ENCODE measurements at places on chromosomes 13 and 19.

GRCh38 chr13:91349992-91350911, 2.8 kb downstream of the MIR17HG start:
- DNase-seq = no peak

DNA sequence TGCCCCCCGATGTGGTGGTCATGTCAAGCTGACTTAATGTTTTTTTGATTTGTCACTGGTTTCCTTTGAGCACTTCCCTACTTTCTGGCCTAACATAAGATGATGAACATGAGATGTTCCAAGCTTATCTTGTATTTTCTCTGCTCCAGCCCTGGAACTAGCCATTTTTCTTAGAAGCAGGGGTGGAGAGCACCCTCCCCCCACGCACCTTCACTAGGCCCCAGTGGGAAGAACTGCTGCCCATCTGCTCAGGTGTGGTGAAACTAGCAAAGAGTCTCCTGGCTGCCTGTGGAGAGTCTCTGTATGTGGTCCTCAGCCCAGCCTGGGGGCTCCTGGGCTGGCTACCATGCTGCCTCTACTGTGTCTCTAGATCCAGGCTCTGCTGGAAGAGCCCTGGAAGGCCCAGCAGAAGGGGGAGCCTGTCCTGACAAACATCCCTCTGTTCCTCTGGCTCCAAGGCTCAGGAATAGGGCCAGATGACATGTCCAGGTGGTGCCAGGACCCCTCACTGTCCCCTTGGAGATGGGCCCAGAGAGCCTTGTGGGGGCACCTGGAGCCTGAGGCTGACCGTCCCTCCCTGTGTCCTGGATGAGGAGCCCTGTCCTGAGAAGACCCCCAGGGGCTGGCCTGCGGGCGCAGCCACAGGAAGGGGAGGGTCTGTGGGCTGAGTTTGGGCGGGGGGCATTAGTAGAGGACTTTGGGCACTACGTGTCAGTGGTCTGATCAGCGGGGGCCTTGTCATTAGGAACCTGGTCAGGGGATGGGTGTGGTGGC, 4.8 kb upstream of the ZNF14 start:
- no peak for DNase-seq

DNA sequence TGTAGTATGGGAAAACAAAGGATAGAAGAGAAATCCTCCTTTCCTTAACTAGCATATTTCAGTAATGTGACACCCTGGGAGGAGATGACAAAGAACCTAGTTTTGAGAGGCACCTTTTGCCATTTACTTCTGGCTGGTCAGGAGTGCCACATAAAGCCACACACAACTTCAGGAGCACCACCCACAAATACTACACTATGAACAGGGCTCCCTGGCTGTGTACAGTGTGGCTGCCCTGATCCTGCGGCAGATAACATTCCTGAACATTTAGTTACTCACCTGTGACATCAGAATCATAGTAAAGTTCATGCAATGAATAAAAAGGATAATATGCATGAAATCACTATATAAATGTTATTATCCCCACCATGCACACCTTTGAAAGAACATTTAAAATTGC, 17.4 kb upstream of the IRS2 start:
- DNase-seq = peak; percentile 20

GRCh38 chr13:46114613-46115012, 9.8 kb upstream of the CPB2 start:
- DNase-seq = no peak

DNA sequence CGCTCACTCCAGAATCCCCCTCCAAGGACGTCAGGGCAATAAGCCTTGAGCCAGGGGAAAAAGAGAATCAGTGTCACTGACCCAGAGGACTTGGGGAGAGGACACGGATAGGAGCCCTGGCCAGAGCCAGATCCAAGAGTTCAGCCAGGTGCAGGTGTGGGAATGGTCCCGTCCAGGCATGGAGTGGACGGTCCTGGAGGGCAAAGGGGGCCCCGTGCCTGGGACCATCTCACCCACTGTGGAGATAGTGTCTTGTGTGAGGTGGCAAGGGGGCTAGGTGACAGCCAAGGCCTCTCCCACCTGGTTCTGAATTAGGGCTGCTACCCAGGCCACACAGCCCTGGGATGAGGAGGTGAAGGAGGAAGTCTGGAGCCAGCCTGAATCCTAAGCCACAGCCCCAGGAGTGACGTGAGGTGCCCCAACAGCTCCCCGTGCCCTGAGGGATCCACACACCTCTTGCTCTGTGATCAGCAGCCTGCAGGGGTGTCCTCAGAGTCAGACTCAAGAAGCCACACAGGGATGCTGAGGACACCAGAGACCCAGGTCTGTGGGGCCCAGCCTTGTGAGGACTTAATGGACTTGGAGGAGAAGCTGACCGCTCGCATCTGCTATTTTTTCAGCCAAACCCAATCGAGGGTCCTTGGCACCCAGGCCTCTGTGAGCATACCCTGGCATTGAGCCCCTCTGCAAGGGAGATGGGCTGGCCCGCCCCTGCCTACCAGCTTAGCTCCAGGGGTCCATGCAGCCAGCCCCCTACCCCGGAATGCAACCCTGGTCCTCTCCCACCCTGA, 16.4 kb upstream of the ZNF14 start:
- DNase-seq = no peak

GRCh38 chr19:14439014-14439413, 5.9 kb downstream of the PKN1 start:
- DNase-seq = no peak

GRCh38 chr13:101614491-101614890, 162.0 kb downstream of the ITGBL1 start:
- DNase-seq = no peak

DNA sequence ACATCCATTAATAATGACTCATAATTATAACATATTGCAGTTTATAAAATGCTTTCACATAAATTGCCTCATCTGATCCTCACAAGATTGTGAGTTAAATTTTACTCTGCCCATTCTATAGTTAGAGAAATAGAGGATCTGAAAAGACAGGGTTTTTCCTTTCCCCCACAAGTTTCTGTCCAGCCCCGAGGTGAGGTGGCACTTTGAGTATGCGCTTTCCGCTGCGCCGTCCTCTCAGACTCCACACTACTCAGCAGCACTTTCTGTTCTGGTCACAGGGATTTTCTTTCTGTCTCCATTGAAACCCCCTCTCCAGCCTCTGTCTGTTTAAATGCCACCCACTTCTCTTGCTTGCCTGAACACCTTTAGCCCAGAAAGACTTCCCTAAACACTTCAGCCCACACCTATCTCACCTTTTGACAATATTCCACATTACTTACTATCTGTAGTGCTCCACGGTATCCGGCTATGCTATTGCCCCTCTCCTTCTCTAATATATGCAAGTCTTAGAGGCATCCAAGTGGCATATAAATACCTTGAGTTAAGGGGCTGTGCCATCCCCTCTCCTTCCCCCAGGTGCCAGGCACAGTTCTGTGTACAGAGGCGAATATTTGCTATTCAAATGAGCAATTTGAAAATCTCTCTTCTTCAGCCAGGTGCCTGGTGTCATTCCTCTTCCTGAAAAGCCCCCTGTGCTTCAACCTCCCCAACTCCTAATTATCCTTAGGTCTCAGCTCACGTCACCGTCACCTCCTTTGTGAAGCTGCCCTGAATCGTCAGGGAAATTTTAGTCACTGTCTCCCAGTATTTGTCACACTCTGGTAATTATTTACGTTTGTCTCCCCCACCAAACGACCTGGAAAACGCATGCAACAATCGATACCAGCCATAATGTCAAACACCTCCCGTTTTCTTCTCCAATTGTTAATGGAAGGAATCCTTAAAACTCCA, 268.7 kb downstream of the NHLRC3 start:
- no peak for DNase-seq

DNA sequence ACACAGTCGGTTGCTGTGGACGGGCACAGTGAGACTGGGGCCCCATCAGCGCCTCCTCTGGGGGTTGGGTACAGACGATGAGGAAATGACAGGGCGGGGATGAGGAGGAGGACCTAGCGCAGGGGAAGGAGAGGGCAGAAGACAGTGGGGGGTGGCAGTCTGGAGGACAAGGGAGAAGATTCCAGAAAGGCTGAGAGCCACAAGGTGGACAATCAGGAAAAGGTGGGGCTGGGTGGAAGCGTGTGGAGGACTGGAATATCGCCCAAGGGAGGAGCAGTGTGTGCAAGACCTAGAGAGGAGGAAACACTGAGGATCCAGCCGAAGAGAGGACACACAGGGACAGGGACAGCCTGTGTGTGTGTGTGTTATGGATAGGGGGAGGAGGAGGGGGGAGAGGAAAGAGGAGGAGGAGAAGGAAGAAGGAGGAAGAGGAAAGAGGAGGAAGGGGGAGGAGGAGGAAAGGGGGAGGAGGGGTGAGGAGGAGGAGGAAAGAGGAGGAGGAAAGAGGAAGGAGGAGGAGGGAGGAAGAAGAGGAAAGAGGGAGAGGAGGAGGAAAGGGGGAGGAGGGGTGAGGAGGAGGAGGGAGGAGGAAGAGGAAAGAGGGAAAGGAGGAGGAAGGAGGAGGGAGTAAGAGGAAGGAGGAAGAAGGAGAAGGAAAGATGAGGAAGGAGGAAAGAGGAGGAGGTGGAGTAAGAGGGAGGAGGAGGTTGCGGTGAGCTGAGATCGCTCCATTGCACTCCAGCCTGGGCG, 15.8 kb upstream of the GARIN5A start:
- no peak for DNase-seq

- peak; percentile 63 for DNase-seq
Measured at GRCh38 chr19:771332-771785, 20.4 kb downstream of the MISP start.

- DNase-seq = no peak
Measured at GRCh38 chr13:73367886-73368285, 309.1 kb downstream of the KLF5 start.

DNA sequence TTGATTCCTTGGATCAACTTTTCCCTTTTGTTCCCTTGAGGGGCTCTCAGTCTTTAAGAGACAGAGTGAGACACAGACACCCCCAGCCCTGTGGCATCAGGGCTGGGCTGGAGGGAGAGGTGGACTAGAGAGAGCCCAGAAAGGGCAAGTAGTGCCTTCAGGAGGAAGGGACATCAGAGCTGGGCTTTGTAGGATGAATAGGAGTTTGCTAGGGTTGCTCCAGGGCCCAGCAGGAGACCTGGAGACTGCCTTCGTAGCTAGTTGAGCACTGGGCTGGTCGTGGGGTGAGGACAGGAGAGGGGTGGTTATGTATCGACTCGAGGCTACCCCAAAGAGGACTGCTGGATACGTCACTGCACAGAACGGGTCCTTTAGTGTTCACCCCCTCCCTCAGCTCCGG, 5.4 kb downstream of the MAP1S start:
- no peak for DNase-seq

DNA sequence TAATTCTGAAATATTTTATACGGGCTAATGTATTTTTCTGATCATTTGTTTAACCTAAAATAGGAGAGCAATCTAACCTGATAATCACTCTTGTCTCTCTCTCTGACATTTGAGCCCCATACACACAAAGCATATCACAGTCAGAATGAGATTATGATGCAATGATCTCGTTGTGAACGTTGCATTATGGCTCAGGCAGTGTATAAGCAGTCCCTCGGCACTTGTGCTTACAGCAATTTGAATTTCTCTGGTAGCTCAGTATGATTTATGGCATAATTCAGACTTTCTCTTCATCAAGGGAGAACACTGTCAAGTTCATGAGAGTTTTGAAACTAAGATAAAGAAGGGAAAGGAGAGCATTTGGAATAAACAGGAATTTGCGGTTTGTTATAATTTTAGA, 256.1 kb downstream of the DACH1 start:
- DNase-seq = no peak

DNA sequence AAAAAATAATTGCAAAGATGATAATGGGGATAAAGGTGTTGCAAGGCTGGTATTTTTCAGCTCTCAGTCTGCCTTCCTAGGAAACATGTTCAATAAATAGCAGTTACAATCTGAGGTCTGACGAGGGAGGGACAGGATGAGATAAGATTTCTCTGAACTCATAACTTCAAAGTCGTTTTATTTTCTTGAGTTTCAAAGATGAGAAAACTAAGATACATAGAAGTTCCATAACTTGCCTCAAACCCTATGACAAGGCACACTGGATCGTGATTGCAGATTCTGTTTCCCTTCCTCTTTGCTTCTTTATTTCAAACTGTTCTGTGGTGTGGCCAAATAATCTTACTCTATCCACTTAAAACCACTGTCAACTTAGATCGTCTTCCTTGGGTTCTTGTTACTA, 327.2 kb downstream of the GPC5 start:
- no peak for DNase-seq

DNA sequence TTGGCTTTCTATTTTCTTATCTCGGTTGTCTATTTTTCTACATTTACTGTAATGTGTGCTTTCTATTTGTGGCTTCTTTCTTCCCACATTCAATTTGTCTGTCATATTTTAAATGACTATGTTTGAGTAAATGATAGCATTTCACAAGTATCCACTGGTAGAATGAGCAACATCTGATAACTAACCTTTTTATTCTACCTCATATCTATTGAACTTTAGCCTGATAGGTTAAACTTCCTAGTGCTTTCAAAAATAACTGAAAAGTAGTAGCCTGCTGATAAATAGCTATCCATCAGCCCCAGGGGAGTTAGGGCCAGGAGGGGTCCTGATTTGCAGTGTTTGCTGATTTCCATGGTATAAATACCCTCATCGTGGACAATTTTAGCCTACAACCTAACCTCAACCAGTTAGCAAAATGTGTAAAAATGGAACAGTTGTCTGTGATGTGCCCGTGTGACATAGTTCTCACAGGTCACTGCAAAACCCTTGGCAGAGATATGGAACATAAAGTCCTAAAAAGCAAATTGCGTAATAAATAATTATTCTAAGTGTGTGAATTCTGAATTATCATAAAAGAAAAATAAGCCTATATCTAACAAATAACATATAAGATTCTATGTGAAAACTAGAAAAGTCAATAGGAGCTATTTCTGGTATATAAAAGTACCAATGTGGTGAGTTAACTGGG, 32.1 kb downstream of the KCTD12 start:
- DNase-seq = no peak

DNA sequence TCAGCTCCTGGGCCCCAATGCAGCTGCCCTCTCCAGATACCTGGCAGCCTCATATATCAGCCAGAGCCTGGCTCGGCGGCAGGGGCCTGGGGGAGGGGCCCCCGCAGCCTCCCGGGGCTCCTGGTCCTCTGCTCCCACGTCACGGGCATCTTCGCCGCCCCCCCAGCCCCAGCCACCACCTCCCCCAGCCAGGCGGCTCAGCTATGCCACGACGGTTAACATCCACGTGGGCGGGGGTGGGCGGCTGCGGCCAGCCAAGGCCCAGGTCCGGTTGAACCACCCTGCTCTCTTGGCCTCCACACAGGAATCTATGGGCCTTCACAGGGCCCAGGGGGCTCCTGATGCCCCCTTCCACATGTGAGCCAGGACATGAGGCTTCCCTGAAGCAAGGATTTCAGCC, 10.8 kb downstream of the RPS16 start:
- DNase-seq = no peak

DNA sequence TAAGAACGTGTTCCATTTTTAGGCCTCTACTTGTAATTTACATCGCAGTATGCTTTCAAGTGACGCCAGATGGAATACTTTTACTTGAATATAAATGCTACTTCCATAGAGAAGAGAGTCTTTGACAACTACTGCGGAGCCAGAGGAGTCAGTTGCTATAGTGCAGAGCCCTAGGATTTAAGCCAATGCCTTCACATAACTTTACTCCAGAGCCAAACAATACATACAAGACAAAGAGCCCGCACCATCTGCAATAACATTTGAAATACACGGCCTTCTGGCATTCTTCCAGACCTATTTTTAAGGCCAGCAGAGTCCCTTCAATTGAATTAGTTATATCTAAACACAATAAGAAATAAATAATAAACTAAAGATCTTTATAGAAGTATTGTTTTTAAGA, 59.4 kb downstream of the XPO4 start:
- no peak for DNase-seq

- peak; percentile 45 for DNase-seq
Measured at GRCh38 chr19:13102666-13103580, at the start of gene LYL1. Gene LYL1 (minus strand): TSS chr19:13102858. CDS start chr19:13101171, 1,687 bp downstream.
